ENCODE measurements at places on chromosomes 1 and 21.

DNA sequence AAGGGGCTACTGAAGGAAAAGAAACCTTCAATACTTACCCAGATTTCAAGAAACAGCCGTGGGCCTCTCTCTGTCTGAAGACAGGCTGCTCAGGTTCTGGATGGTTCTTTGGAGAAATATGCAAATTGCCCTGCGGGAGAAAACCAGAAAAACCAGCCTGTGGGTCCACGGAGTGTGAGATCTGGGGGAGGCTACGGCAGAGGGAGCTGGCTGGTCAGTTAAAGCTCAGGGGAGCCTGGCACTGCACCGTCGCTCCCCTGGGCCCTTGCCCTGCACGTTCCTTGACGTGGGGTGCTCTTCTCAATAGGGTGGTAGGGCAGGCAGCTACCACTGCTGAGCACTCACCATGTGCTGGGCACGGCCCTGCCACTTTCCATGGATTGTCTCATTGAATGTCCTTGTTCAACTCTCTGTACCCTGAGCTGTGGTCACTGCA is 12.7 kb downstream of the TMCO4 start:
- no peak for DNase-seq

DNA sequence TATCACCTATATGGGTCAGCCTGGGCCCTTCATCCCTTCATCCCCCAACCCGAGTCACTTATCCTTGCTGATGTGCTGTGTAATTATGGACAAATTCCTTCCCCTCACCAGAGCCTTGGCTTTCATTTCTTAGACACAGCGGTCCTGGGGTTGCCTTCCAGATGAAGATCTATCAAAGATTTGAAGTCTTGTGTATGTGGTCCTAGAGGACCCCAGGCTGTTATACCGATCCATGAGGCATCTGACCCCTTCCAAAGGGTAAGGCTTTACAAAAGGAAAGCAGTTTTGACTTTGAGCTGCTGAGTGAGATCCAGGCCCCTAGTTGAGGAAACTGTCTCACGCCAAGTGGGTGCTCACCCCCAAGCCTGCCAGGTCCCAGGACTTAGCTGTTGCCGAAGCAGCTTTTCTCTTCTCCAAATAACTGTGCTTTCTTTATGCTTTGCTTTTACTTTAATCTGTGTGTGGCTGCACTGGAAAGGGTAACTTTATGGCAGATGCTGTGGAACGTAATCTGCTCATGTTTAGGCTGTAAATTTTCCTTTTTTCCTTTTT is 37.6 kb downstream of the MAN1C1 start:
- DNase-seq = no peak

DNA sequence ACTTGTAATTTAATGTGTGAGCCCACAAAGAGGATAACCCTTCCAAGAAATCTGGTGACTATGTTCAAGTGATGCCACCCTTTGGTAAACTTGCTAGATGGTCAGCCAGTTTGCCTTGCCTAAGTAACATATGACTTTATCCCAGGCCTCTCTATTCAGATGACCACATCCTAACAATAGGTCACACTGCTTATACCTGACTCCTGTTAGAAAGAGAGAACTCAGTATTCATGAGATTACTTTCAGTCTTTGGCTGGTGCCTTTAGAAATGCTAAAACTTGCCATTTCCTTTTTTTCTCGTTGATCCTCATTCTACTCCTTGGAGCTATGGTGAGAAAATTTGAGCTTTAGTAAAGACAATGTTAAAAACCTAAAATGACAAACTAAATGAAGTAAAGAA is 28.5 kb upstream of the SERBP1 start:
- DNase-seq = no peak

GRCh38 chr1:84615790-84616189 is 41.5 kb upstream of the CTBS start:
- no peak for DNase-seq

GRCh38 chr1:207691841-207692240 is 46.9 kb downstream of the CR1L start:
- DNase-seq = no peak

DNA sequence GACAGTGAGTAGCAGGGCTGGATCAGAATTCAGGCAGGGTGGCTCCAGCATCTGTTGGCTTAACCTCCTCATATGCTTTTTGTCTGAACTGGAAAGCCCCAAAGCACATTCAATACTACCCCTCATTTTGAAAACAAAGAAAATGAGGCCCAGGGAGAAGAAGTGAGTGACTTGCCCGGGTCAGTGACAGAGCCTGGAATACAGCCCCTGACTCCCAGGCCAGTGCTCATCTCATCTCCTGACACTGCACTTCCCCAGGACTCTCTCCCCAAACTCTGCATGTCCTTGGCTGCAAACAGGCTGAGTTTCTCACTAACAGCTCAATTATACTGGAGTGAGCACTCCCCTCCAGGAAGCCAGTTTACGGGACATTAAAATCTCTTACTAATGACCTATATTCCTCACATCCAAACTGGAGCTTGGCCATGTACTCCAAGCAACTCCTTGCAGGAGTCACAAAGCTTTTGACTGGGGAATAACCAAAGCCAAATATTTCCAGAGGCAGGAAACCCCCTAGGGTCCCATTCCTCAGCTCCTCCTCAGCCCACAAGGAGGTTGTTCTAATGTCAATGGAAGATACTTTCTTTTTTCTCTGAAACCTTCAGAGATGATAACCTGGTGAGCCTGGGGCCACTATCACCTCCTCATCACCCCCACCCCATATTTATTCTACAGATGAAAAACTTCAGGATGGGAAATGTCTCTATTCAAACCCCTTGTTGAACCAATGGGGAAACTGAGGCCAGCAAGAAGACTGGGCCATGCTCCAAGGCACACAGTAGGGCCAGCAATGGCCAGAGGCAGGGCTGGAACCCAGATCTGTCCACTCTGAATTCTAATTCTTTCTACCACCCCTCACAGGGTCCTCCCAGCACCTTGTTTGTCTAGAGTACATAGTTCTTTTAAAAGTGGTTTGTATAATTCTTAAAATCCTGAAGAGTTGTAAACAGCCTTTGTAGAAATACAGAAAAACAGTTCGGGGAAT is 127.0 kb downstream of the PLPP3 start:
- no peak for DNase-seq

DNA sequence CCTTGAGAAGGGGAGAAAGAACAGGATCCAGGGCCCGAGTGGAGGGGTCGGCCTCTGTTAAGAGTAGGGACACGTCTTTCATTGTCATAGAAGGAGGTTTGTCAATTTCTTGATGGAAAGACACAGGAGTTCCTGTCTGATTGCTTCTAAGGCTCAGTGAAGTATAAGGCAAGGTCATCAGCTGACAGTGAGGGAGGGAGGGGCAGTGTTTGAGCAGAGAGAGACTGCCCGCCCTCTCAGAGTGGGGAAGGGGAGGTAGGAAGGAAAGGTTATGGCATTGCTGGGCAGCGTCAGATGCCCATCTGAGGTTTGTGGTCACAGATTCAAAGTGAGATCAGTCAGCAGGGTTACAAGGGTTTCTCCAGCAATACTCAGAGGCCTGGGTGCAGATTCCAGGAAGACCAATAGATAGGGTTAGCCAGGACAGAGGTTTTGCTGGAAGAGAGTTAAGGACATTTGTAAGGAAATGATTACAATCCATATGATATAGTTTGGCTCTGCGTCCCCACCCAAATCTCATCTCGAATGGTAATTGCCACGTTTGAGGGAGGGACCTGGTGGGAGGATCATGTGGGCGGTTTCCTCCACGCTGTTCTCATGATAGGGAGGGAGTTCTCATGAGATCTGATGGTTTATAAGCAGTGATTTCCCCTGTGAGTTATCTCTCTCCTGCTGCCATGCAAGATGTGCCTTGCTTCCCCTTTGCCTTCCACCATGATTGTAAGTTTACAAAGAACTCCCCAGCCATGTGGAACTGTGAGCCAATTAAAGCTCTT is 127.2 kb upstream of the GJB5 start:
- peak; percentile 29 for DNase-seq

- no peak for DNase-seq
Measured at GRCh38 chr1:24105368-24106160, 6.4 kb downstream of the MYOM3 start.

DNA sequence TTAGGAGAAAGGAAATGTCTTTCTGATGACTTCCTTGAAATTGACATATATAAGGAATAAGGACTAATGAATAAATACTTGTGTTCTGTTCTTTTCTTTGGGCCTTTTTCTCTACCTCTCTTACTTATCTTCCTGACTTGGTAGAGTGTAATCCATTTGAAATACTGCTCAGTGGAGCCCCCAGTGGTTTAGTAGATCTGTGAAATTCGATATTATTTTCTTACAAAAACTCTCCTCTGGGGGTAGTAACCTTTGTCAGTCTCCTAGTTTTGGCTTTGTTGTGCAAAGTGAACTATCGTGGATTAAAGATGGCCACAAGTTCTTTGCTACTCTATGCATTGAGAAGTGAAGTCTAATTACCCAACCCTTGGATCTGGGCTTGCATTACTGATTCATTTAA is 48.8 kb downstream of the DUSP10 start:
- no peak for DNase-seq

DNA sequence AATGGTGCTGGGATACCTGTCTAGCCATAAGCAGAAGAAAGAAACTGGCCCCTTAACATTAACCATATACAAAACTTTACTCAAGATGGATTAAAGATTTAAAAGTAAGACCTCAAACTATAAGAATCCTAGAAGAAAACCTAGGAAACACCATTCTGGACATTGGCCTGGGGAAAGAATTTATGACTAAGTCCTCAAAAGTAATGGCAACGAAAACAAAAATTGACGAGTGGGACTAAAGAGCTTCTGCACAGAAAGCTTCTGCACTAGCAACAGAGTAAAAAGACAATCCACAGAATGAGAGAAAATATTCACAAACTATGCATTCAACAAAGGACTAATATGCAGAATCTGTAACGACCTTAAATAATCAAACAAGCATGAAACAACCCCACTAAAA is 66.7 kb downstream of the NME7 start:
- no peak for DNase-seq

DNA sequence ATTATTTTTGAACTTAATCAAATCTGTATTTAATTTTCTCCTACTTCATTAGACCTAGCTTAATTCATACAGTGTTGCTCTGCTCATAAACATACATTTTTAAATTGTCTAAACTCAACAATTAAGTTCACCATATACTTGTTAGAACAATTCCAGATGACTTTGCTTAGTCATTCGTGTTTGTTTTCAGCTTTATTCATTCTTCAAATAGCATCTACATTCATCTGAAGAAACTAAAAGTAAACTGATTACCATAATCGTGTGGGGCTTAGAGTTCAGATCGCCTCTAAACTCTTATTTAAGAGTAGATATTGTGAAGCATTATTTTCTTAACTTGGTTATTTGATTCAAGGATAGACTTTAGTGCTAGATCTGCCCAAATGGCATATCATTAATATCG is 34.4 kb downstream of the KLHL20 start:
- DNase-seq = no peak

GRCh38 chr1:204868340-204868700 is 2.3 kb upstream of the NFASC start:
- DNase-seq = no peak

GRCh38 chr1:41658431-41659158 is 174.1 kb upstream of the EDN2 start:
- DNase-seq = peak; percentile 76

DNA sequence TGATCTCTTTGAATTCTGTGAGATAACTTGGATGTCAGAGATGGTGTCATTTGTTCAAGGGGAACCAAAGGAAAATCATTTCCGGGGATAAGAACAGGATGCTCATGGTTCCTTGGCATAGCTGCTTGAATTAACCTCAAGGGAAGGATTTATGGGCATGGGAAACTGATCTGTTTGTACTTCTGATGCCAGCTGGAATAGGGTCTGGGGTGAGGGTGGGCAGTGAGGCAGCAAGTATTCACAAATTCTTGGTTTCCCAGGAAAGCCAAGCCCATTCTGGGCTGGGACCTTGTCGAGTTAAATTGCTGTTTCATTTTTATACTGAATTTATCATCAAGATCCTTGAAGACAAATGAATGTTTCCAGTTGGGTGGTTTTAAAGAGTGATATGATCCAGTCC is 14.1 kb downstream of the INTS3 start:
- DNase-seq = no peak

DNA sequence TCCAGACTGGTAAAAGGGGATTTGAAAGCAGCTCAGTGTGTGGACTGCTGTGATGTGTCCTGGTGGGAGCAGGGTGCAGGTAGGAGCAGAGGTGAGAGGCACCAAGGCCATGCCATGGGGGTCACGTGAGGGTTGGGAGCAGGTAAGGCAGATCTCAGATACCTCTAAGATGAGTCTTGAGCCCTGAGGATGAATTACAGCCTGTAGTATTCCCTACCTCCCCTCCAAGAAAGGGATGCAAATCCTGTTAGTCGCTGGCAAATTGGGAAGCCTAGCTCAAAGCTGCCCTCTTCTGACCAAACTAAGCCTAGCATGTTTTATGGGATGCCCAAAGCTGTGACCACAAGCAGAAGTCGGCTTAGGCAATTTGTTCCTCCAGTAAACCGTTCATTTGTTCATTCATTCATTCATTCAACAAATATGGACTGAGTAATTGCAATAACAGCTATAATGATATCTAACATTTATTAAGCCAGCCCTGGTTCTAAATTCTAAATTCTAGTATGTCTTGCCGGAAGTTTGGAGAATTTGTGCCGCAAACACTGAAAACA is 3.9 kb upstream of the NUAK2 start:
- DNase-seq = peak; percentile 59

DNA sequence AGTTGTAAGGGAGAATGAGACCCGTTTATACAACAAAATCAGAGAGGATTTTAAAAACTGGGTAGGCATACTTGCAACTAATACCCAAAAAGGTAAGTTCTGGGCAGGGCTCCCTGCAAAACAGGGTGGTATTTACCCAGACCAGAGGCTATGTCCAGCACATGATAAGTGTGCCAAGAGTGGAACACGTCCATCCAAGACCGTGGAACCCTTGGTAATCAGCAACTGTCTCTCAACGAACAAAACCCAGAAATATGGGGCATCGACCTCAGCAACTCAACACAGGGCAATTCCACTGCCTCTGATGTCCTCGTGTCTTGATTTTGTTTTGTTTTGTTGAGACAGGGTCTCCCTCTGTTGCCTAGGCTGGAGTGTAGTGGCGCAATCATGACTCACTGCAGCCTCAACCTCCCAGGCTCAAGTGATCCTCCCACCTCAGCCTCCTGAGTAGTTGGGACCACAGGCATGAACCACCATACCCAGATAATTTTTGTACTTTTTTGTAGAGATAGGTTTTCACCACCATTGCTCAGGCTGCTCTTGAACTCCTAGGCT is 26.7 kb upstream of the MX1 start:
- no peak for DNase-seq

- DNase-seq = no peak
Measured at GRCh38 chr21:46069166-46069565, 28.7 kb upstream of the COL6A2 start.

DNA sequence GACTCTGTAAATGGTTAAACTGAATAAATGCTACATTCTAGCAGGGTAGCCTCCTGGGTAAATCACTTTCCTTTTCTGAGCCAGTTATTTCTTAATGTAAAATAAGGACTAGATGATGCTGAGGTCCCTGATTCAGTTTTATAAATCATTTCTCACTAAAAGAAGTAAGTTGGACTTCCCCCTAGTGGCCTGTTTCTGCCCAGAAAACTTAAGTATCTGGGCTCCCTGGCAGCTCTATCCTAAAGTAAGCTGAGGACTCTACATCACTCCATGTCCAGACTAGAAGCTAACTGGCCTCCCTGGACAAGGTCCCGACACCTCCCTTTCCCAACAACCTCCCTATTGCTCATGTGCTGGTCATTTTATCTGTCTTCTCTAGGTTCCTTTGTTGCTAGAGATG is 3.0 kb downstream of the GPN2 start:
- DNase-seq = peak; percentile 67

All from common myeloid progenitor, CD34-positive (primary cell).